ENCODE measurements at places on chromosomes 7 and 10.

DNA sequence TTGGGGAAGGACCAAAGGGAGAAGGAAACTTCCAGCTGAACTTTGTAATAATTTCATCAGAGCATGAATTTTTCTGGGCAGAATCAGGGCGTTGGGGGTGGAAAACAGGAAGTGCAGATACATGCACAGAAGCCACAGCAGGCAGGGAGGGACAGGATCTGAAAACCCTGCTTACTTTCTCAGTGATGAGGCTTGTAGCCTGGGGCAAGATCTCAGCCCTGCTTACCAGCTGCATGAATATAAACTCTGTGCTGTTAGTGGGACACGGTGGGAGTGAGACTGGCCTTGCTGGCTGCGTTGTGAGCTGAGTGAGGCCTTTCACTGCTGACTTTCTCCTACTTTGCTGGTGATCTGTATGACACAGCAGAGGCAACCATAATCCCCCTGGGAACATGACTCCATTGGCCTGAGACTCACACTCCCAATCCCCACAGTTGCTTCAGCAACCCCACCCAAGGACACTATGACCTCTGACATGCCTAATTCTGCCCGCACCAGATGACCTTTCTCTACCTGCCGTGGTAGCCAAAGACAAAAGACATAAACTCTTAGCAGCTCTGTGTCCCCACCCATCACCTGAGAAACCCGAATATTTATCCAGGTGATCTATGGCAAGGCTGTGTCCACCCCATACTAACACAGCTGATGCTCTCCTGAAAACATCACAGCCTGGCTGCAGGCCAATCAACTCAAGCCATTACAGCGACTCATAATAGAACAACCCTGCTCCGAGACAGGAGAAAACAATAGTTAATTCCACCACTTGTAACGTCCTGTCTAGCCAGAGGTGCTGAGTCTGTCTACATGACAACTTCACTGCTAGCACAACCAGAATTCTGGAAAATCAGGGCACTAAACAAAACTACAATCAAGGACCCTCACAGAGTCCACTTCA is 190.7 kb upstream of the CHRM2 start:
- DNase-seq, result no peak

GRCh38 chr7:74228951-74229900 is 19.4 kb downstream of the LAT2 start:
- no peak for DNase-seq

DNA sequence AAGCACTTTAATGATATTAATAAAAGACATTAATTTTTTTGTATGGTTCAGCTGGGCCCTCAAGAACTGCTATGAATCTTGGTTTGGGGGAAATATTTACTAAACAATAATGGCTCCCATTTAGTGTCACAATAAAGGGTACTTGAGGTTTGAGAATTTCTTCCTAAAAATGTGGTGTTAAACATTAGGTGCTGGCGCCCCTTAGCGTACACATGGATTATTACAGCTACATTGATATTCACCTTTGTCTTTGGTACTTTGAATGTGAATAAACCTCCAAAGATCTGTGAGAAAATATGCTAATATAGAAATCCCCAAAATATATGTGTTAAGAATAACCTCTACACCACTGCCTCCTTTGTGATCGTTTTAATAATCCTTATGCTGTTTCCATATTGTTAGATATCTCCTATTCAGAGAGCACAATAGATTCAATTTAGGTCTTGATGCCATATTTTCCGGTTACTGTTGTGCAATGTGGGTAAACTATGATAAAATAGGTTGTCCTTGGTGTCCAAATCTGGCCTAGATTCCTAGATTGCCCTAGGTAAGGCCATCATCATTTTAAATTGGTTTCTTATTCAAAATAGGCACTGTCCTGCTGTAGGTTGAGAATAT is 161.8 kb upstream of the CACNA2D1 start:
- DNase-seq, result no peak

DNA sequence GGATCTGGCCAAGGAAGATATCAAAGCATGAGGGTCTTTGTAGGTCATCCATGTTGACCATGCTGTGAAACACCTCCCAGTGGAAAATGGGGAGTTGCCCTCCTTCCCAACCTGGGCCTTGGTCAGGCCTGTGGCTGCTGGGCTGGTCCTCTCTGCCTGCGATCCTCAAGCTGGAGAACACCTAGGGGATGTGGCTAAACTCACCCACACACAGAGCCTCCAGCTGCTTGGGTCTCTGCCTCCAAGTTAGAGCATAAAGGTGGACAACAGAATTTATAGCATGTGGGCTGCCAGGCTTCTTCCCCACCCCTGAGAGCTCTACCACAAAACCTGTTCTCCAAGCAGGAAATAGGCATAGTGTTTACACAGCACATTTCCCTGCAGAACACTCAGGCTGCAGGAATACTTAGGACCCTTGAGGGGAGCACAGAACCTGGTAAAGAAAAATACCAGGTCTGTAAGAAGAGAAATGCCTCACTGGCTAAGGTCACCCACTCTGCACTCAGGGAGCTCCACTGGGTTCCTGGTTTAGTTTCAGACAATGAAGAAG is at the start of gene SFTPA2:
TSS of gene SFTPA2 (minus strand) at position 248 of the 550 bp plus-strand sequence. CDS start 924 bp downstream, outside the sequence.
- no peak for DNase-seq

GRCh38 chr7:82803411-82803810 is 359.3 kb downstream of the PCLO start:
- DNase-seq, result no peak

All from esophagus squamous epithelium (tissue), 5 donors.